ENCODE measurements at places on chromosomes 12 and 14.

GRCh38 chr12:114683709-114684097 is 272 bp downstream of the TBX3 start:
- DNase-seq, result no peak

DNA sequence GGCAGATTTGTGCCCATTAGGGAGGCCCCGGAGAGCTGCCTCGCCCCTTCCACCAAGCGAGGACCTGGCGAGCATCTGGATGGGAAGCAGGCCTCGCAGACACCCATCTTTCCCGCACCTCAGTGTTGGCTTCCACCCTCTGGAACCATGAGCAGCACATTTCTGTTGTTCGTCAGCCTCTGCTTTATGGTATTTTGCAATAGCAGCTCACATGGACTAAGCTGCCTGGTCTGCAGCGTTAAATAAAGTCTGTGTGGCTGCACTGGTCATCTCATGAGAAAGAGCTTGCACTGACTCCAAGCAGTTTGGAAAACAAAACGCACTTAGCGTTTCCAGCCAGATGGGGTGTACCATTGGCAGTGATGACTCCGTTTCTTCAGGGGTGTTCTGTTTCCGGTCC is 75.8 kb downstream of the GLT1D1 start:
- DNase-seq, result no peak

DNA sequence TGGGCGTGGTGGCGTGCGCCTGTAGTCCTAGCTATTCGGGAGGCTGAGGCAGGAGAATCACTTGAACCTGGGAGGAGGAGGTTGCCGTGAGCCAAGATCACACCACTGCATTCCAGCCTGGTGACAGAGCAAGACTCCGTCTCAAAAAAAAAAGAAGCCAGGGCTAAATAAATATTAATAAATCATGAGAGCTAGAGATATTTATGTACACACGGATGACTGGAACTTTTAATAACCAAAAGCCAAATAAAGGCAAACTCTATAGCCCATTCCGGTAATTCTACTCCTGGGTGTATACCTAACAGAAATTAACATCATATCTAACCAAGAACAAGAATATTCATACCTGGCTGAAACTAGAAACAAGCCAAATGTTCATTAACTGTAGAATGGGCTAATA is 7.7 kb upstream of the TRAFD1 start:
- no peak for DNase-seq

GRCh38 chr14:36519431-36520321 is at the start of gene NKX2-1:
NKX2-1 (minus strand) TSS chr14:36520232; CDS start chr14:36520129, 103 bp downstream.
- no peak for DNase-seq

DNA sequence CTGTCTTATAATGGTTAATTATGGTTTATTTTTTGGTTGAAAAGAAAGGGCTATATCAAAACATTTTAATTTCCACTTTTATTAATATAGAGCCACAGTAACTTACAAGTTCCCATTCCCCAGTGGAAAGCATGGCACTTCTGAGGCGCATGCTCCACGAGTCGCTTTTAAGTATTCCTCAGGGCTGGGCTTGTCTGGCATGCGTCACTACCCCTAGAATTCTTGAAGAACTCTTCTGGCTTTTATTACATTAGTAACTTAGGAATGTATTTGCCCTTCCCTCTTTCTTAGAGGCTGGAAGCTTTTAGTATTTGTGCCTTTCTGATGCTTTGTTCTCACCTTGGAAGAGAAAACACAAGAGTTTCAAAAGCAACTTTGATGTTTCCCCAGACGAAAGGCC is 81.1 kb downstream of the ESR2 start:
- peak; percentile 7 for DNase-seq

- peak; percentile 19 for DNase-seq
These were observed 18.1 kb downstream of the BEGAIN start for GRCh38 chr14:100568998-100569733.

DNA sequence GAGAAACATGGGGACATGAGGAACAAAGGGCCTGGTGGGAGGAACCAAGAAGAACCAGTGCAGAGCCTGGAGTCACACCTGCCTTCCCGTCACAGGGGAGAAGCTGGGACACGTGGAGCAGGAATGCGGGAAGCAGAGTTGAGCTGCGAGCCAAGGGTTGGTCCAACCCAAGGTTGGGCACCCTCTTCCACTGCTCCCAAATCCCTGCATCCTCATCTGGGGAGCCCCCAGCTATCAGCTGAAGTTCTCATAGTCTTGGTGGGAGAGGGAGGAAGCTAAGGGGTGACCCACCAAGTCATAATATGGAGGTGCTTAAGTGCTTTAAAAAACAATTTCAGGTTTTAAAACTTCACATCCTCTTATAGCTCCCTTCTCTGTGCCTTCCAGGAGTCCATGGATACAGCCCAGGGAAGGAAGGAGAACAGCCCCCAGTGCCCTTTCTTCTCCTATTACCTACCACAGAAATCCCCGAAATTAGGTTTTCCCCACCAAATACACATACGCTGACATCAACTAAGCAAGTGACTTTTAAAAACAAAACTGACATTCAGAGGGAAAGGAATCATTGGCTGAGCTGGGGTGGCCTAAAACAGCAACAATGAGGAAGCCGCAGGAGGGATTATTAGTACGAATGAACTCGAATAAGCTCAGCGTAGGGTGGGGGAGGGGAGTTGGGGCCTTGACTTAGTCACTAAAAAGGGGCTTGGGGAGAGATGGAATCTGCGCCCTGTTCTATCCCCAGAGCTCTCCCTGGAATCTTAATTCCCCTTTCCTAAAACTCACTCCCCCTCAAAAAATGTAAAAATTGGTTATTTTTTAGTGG is 4.5 kb downstream of the MYL6 start:
- peak; percentile 15 for DNase-seq

- DNase-seq, result no peak
These were observed 173.2 kb downstream of the EGLN3 start for GRCh38 chr14:33777681-33778080.

DNA sequence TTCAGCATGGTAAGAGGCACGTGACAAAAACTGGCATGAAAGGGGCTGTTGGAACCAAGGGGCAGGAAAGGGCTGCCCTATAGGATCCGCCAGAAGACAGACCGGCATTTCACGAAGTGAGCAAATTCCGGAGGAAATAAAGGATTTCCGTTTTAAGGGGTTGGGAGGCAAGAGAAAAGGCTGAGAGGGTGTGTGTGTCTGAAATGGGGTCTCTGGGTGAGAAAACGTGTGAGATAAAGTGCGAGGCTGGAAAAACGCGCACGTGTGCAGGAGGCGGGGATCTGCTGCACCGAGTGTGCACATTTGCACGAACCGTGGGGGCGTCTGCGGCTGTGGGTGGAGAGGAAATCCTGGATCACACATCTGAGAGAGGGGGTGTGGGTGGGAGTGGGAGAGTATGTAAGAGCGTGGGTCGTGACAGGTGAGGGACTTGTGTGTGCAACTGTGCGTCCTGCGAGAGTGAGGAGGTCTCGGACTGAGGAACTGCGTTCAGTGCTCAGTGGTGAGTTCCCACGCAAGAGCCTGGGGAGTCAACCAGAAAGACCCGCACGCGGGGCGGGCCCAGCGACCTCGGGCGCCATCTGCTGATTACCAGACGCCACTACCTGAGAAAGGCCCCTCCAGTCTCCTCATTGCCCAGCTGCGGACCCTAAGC is 37.0 kb upstream of the P2RX7 start:
- peak; percentile 74 for DNase-seq

GRCh38 chr12:27289414-27289813 is 43.2 kb upstream of the BMAL2 start:
- DNase-seq, result peak; percentile 22

- peak; percentile 83 for DNase-seq
These were observed 15.3 kb downstream of the TAOK3 start for GRCh38 chr12:118357257-118358007.

DNA sequence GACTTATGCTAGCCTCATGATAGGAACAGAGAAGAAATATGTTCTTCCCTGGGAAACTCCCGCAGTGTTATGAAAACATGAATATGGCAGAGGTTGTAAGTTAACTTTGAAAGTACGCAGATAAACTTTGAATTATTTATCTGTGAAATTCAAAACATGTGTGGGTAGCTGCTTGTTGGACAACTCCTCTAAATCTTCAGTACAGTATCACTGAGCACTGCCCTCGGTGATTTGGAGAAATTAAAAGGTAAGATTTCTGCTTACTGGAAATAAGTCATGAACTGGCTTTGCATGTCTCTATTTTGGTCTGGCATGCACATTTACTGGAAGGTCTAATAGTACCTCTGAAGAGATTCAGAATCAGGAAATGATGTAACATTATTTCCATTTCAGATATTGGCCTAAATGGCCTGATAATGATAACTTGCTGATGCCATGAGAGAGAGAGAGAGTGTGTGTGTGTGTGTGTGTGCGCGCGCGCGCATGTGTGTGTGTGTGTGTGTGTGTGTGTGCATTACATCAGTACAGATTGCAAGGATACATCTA is 1441.9 kb upstream of the FLRT2 start:
- no peak for DNase-seq

- DNase-seq, result no peak
These were observed 174.4 kb downstream of the PDZRN4 start for GRCh38 chr12:41362510-41362909.

- DNase-seq, result no peak
These were observed 239.6 kb downstream of the ZFP36L1 start for GRCh38 chr14:68553311-68553710.

DNA sequence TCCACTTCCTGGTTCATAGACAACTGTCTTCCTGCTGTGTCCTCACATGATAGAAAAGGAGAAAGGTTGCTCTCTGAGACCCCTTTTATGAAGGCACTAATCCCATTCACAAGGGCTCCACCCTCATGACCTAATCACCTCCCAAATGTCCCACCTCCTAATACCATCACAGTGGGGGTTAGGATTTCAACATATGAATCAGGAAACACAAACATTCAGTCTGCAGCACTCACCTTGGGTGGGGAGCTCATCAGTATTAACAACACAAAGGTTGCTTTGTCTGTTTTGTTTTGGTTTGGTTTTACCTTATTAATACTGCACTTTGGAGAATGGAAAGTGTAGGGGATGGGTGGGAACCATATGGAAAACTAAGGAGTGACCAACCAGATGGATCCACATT is 10.5 kb upstream of the SMCO2 start:
- no peak for DNase-seq

- DNase-seq, result no peak
These were observed 3.8 kb downstream of the CACNB3 start for GRCh38 chr12:48822139-48822538.

- no peak for DNase-seq
These were observed 6.8 kb upstream of the PAX9 start for GRCh38 chr14:36654794-36655381.

DNA sequence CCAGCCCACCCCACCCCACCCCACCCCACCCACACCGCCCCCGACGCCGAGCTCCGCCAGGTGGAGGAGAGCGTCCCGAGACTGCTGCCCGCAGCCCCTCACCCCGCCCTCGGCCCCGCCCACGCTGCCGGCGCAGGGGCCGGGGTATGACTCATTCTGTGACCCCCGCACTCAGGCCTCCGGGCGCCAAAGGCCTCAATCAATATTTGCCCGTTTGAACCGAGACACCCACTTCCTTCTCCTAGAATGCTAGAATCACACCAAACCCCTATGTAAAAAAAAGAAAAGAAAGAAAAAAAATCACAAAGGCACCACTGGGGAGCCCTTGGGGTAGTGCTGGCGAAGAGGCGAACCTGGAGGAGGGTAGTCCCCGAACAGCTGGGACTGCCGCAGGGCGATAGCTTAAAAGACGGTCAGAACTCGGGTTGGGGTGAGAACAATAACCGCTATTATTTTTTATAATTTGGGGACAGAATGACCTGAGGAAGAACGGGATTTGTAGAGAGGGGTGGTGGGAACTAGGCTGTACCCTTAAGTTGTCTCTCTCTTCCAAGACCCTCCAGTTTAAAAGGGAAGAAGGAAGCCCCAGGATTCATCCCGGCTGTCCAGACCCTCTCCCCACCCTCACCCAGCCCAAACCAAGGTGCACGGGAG is 894 bp downstream of the KRT8 start:
- DNase-seq, result peak; percentile 45

- DNase-seq, result peak; percentile 90
These were observed at the start of gene CFAP73 for GRCh38 chr12:113149361-113150150. CFAP73 (plus strand) TSS chr12:113149724; CDS start chr12:113149858, 134 bp downstream.

DNA sequence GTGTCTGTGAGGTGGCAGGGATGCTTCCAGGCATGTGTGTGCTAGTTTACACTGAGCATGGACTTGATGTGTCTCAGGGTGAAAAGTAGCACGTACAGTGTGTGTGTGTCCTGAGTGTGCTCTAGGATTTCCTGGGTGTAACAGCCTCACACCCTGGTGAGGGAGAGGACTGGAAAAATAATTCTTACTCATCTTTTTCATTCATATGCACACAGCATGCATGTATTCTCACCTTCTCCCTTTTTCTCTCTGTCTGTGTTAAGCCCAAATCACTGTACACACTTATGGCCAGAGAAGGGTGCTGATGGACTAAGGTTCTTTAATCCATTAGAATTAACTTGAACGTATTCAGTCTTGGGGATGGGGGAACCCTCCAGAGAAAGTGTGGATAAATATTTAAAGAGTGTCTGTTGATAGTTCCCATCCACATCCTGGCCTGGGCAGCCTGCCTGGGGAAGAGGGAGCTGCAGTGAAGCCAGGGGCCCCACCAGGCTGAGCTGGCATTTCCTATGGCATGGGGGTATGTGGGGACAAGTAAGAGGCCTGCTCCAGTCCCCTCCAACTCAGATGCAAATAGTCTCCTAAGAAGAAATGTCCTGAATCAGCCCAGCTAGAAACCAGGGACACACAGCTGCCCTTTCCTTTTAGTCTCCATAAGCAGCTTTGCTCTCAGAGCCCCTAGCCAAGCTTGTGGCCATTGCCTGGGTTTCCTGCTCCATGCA is 1.1 kb upstream of the HOXC8 start:
- DNase-seq, result peak; percentile 36

GRCh38 chr12:95115641-95116040 is 42.2 kb upstream of the NR2C1 start:
- no peak for DNase-seq

GRCh38 chr14:22887260-22887989 is 4.4 kb downstream of the REM2 start:
- DNase-seq, result peak; percentile 69

GRCh38 chr14:101453225-101453624 is 108.1 kb upstream of the DIO3 start:
- no peak for DNase-seq

GRCh38 chr12:121926874-121927706 is 8.7 kb downstream of the CFAP251 start:
- DNase-seq, result no peak

DNA sequence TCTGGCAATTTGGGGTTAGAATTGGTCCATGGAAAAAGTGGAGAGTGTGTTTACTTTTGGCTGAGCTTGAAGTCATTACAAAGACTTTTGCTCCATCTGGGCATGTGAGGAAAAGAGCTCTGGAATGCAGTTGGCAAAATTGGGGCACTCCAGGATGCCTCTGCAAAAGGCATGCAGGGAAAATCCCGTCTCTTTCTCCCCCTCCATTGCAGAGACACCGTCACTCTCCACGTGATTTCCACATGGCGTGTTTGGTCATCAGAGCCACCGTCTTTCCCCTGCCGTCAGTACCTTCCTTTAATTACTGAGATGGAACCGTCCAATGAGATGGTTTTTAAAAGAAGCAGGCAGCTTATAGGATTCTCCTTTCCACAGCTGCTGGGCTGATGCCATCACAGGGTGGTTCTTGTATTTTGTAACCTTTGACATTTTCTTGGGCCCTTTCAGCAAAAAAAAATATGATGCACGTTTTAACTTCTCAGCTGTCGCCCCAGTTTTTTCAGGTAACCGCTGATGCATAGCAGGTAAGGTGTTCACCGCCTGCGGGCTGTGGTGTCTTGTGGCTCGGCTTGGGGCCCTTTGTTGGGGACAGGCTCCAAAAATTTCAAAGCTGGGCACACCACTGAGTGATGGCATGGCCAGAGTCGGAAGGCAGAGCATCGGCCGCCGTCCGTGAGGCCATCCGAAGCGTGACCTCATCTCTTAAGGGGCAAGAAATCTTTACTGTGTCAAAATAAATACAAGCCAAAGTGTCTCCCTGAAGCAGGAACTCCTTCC is 68.4 kb downstream of the CACNA1C start:
- no peak for DNase-seq

GRCh38 chr12:1878695-1879094 is 39.8 kb downstream of the CACNA2D4 start:
- DNase-seq, result no peak

Data from GM23248 (cell line).